HFF-Myc (cell line): ENCODE measurements at places on chromosomes 1 and 21.
A peak's percentile ranks its signal among the peaks of the same experiment; 100 is the strongest.

GRCh38 chr1:226945106-226945857 lies 5.2 kb downstream of the COQ8A start:
- DNase-seq, result no peak

GRCh38 chr1:242523719-242524570 lies 552 bp downstream of the PLD5 start:
- no peak for DNase-seq

GRCh38 chr1:157856538-157856937 lies 14.9 kb upstream of the CD5L start:
- no peak for DNase-seq

GRCh38 chr1:80509965-80510522 lies 1290.7 kb upstream of the ADGRL2 start:
- no peak for DNase-seq

- DNase-seq, result no peak
Observed at GRCh38 chr21:33101300-33101911, 31.5 kb downstream of the OLIG1 start.

- DNase-seq, result no peak
Observed at GRCh38 chr1:93180723-93181613, at the start of gene CCDC18. TSS of gene CCDC18 (plus strand) at chr1:93180724. CDS start at chr1:93183362, 2,638 bp downstream.

- DNase-seq, result no peak
Observed at GRCh38 chr1:38733761-38734160, 125.8 kb downstream of the RRAGC start.

- no peak for DNase-seq
Observed at GRCh38 chr1:156310962-156311361, 11.9 kb upstream of the VHLL start.

DNA sequence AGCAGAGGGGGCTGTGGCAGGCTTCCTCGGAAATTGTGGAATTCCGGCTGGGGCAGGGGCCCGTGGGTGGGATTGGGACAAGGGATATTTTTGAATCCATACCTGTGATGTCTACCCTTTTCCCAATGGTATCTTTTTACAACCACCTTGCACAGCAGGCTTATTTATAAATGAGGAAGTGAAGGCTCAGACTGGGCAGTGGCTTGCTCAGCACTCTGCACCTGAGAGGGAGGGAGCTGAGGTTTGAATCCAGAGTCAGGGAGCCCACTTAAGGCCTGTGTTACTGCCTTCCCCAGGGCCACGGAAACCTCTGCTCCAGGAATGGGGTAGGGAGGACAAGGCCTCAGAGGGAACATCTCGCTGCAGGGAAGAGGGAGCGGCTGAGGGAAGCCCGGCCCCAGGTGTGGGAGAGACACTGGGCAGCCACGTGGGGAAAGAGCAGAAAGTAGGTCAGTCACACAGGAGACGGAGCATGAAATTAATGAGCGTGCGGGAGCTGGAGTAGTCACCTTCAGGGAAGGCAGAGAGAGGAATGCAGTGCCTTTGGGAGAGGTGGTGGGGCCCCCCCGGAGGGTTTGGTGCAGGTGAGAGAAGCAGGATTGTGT lies 35.4 kb upstream of the SCMH1 start:
- no peak for DNase-seq

GRCh38 chr21:31370893-31371544 lies 27.0 kb upstream of the TIAM1 start:
- no peak for DNase-seq

- no peak for DNase-seq
Observed at GRCh38 chr1:246698466-246699094, 25.6 kb upstream of the SCCPDH start.

DNA sequence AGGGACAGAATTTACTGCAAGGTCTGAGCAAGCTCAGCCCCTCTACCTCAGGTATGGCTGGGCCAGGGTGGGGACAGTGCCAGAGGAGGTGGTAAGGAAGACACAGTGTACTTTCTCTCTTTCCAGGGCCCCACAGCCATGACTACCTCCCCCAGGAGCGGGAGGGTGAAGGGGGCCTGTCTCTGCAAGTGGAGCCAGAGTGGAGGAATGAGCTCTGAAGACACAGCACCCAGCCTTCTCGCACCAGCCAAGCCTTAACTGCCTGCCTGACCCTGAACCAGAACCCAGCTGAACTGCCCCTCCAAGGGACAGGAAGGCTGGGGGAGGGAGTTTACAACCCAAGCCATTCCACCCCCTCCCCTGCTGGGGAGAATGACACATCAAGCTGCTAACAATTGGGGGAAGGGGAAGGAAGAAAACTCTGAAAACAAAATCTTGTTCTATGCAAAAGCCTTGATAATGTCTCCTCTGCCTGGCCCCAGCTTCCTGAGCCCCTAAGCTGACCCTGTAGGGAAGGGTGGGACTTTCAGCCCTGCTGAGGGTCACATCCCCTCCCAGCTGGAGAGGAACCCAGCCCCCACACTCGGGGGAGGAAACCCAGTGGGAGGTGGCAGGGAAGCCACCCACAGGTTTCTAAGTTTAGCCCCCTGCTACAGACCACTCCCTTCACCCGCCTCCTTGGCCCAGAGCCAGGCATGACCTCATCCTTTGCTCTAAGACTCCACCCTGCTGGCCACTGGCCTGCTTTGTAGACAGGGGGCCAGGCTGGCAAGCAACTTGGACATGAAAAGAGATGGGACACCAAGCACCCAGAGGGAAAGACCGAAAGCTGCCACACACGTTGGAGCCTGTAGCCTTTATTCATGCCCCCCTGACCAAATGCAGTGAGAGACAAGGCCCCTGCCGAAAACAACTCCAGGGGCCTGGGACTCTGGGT lies 6.4 kb downstream of the RHOC start:
- peak; percentile 92 for DNase-seq

DNA sequence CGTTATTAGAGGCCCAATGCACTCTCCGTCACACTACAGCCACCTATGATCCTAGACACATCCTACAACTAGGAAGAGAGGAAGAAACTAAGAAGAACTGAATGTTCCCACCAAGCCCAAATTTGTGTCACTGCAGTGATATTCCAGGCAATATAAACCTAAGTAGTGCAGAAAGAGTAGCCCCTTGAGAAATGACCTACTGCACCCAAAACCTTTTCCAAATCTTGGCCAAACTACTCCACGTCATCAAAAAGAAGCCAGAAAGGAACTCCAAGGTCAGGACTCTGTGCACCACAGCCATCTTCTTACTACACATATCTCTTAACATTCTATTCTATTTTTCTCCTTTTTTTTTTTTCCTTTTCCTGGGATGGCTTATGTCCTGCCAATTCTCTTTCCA lies 60.2 kb downstream of the ADAMTS1 start:
- no peak for DNase-seq

DNA sequence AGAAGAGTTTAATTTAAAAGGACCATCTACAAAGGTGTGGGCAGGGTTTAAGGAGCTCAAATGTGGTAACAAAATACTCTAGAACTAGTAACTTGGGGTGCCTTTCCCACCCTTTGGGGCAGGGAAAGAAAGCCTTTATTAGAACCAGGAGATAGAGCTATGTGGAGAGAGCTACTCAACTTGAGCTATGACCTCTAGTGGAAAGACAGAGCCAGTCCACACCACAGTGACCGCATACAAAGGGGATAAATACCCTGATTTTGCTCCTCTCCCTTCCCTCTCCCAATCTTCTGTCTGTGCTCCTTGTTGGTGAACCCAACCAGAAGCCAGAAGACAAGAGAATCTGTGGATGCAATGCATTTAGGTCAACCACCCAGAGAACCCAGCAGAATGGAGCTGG lies 54.4 kb upstream of the JAK1 start:
- DNase-seq, result no peak

- DNase-seq, result no peak
Observed at GRCh38 chr1:56534130-56534651, 45.2 kb downstream of the PLPP3 start.

DNA sequence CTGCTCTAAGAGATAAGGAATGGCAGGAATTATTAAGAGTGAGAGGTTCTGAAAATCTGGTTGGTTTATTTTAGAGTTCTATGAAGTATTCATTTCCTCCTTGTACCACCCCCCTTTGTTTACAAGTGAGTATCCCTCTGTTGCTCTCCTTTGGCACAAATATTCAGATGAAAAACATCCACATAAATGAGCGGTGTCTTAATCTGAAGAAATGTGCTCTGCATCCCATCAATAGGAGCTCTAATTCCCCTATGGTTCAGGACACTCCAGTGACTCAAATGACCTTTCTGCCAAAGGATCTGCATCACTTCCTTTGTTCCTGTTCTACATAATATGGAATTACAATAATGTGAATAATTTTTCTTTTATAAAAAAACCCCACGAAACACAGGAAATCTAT lies 16.6 kb downstream of the DDAH1 start:
- DNase-seq, result no peak

DNA sequence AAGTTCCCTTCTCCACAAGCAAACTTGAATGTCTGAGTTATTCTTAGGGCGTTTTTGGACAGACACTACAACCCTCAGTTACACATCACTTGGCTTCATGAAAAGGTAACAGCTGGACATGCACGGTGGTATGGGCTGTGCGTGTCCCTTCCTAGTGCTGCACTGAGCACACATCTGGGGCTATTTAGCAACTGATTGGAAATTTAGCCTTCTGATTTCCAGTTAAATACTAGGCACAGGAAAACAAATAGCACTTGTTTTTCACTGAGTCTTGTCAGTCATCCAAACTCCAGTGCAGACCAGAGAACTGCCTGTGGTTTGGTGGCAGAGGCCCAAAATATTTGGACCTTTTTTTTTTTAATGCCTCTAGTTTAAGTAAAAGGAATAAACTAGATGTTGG lies 134.7 kb downstream of the TGFBR3 start:
- peak; percentile 78 for DNase-seq

DNA sequence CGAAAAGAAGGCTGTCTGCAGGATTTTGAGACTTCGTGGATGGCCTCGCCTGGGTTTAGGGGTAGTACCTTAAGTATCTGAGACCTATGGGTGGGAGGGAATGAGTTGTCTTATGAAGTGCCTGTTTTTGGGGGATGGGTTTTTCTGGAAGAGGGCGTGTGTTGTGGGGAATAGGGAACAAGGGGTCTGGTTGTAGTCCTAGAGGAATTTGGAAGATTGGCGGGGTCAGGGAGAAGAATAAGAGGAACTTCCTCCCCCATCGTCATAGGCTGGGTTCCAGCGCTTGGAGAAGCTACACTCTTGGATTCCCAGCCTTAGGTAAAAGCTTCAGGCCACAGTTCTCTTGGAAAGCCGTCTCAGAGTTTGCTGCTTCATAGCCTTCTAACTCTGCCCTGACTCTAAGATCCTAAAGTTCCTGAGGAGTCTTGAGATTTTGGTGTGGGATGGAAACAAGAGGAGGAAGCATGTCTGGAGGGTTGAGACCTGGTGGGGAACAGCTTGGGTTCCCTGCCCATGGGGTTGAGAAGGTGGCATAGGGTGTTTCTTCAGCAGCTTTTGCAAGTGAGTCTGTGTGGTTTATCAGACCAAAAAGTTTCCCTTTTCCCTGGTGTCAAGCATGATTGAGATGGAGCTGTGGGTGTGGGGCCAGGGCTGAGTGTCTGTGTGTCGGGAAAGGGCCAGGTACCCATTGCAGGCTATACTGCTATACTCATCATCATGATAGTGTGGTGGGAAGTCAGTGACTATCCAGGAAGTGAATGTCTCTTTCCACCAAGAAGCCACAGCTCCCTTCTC lies 1.8 kb downstream of the VANGL2 start:
- DNase-seq, result no peak

GRCh38 chr1:244861683-244862082 lies 2.7 kb downstream of the HNRNPU start:
- no peak for DNase-seq

GRCh38 chr1:65975708-65976107 lies 183.0 kb downstream of the PDE4B start:
- DNase-seq, result no peak

GRCh38 chr1:223048026-223048425 lies 95.0 kb downstream of the TLR5 start:
- DNase-seq, result no peak
